ENCODE measurements at places on chromosomes 6 and 20. TPM values are rescaled to one million over a fixed set of nuclear protein-coding genes. Genes with fewer than 3 reads are reported as not detected.
A peak's percentile ranks its signal among the peaks of the same experiment; 100 is the strongest.

- no peak for DNase-seq
Observed at GRCh38 chr6:137086031-137086430, 41.3 kb upstream of the IL20RA start.

GRCh38 chr6:22071270-22072041 lies 225.4 kb downstream of the PRL start:
- DNase-seq = no peak

ADAM33 gene
- total RNA-seq = 26.2 TPM

CGA gene
- total RNA-seq = not detected

GRCh38 chr6:3999800-4000661 lies 78.9 kb downstream of the FAM217A start:
- DNase-seq = no peak

GPR6 gene
- total RNA-seq = not detected

- DNase-seq = no peak
Observed at GRCh38 chr6:94680669-94681212, 896.6 kb upstream of the MANEA start.

GPLD1 gene
- total RNA-seq = 12.0 TPM

ATAT1 gene
- 4.3 TPM for total RNA-seq

- DNase-seq = peak; percentile 66
Observed at GRCh38 chr20:24027229-24027628, 38.6 kb upstream of the GGTLC1 start.

GTPBP2 gene
- 85.0 TPM for total RNA-seq

KIFC1 gene
- 5.1 TPM for total RNA-seq

- DNase-seq = no peak
Observed at GRCh38 chr20:51500936-51501335, 41.6 kb downstream of the NFATC2 start.

DNA sequence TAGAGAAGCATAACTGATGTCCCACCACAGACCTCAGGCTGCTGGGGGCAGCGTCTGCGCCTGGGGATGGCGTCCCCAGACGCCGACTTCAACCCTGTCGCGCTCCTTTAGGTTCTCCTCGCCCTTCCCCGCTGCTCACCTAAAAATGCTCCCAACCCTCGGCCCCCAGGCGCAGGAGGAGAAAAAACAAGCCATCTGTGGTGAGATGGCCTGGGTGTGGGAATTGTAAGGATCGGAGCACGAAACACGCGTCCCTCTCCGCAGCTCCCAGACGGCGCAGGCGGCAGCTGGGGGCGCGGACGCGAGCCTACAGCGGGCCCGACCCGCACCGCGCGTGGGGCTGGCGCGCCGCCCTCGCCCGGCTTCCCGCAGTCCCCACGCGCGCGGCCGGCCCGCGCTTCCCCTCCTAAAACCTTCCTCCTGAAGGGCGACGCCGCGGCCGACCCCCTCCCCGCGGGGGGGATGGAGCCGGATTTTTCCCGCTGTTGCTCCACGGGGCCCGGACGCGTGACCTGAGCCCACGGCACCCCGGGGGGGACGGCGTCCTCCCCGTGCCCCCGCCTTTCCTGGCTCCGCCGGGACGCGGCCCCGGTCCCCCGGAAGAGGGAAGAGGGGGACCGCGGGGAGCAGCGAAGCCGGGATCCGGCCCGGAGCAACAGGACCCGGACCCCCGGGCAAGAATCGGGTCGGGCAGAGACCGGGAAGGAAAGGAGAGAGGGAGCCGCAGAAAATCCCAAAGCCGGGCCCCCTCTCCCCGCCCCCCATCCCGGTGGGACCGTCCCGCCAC lies 611 bp downstream of the EPB41L2 start:
- DNase-seq = peak; percentile 91

FAM83C gene
- not detected for total RNA-seq

- no peak for DNase-seq
Observed at GRCh38 chr6:75842191-75842590, 93.2 kb downstream of the MYO6 start.

- DNase-seq = peak; percentile 76
Observed at GRCh38 chr20:47725248-47725973, 59.9 kb downstream of the SULF2 start.

DNA sequence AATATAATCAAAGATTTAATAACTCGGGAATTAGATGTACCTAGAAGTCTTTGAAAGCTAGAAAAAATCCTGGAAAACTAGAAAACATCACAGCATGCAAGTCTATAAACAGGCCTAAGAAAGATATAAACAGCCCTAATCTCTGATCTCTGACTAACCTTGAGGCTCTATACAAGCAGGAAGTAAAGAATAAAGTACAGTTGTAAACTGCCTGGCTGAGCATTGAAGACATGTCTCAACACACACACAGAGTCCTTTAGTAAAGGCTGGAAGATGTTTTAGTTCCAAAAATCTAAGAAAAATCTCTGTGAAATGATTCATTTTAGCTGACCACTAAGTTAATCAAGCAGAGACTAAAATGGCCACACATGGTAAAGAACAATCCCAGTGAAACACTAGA lies 774.5 kb downstream of the EYS start:
- DNase-seq = no peak

GRCh38 chr20:45507011-45507820 lies 8.2 kb downstream of the SPINT3 start:
- DNase-seq = no peak

GRCh38 chr20:50191065-50191543 lies 474 bp downstream of the CEBPB start:
- DNase-seq = peak; percentile 96

All from upper lobe of left lung (tissue), 6 donors.